ENCODE measurements at places on chromosomes 2 and 18.

- no peak for DNase-seq
Observed at GRCh38 chr2:218021536-218022071, 18.8 kb upstream of the TNS1 start.

- no peak for DNase-seq
Observed at GRCh38 chr2:4903656-4904348, 788.4 kb upstream of the SOX11 start.

GRCh38 chr18:21632393-21632792 is 20.3 kb downstream of the SNRPD1 start:
- no peak for DNase-seq

GRCh38 chr2:217309056-217309455 is 449.2 kb upstream of the TNP1 start:
- no peak for DNase-seq

- no peak for DNase-seq
Observed at GRCh38 chr2:235685024-235685721, 191.3 kb downstream of the AGAP1 start.

DNA sequence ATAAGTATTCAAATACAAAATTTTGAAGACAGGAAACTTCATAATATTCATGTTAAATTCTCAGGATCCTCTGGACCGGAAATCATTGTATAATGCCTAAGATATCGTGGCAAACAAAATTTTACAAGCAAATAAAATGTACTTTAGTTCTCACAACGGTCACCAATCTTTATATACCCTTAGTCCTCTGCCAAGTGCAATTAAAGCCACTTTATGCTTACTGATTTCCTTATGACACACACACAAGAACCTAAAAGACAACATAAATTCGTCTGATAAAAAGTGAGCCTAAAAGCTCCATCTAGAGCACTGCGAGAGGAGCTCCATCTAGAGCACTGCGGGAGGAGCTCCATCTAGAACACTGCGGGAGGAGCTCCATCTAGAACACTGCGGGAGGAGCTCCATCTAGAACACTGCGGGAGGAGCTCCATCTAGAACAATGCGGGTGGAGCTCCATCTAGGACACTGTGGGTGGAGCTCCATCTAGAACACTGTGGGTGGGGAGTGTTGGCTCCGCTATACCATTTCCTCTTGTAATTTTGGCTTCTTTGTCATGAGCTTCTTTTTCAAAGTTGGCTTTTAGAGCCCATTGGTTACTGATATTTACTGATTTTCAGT is 15.9 kb downstream of the ATP8B1 start:
- DNase-seq: no peak

- DNase-seq: no peak
Observed at GRCh38 chr2:196546151-196546919, 93.2 kb upstream of the CCDC150 start.

- no peak for DNase-seq
Observed at GRCh38 chr2:54261537-54261936, 5.5 kb upstream of the TSPYL6 start.

DNA sequence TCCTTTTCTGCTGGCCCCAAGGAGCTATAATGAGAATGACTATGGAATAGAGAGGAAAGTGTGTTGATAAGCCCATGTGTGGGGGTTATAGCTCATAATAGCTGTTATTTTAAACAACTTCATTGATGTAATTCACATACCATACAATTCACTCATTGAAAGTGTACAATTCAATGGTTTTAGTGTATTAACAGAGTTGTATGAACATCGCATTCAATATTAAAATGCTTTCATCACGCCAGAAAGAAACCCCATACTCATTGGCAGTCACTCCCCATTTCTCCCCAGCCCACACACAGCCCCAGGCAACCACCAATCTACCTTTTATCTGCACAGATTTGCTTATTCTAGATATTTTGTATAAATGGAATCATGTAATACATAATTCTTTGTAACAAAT is 139.6 kb upstream of the CYP1B1 start:
- no peak for DNase-seq

Data from iPS DF 6.9 (cell line).